ENCODE measurements at places on chromosomes 2 and 18.
A peak's percentile ranks its signal among the peaks of the same experiment; 100 is the strongest.

DNA sequence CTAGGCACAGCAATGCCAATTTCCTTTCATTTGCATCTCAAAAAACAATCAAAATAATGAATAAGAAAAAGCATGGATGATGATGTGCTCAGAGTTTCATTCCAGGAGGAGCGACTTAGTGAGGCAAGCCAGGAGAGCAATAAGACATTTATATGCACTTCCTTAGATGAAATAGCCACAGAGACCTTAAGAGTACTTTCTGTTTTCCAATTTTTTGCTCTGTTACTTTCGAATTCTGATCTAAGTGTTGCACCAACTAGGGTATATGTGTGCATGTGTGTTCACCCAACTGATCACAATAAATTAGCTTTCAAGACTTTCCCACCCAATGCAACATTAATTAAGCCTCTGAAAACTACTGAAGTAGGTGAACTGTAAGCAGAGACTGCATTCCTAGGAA is 709 bp downstream of the RAB27B start:
- no peak for DNase-seq

DNA sequence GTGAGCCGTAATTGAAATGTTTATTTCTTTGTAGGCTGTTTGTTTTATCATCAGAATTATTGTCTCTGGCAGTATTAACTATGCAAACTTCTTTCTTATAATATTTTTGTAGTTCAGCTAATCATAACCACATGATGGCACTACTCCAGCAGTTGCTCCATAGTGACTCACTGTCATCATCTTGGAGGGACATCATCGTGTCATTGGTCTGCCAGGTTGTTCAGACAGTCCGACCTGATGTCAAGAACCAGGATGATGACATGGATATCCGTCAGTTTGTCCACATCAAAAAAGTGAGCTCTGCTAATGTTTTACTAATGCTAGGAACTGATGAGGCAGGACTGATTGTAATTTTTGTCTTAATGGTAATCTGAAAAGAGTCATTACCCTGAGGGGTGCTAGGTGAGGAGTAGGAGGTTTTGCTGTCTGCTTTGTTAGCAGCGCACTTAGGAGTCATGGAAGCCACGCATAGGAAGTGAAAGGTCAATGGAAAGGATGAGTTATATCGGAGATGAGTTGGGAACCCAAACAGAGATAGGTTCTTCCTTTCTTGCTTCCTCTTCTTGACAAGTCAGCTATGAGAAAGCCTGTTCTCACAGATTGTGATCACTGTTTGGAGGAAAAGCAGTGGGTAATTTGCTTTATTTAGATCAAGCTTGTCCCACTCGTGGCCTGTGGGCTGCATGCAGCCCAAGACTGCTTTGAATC is 49.2 kb downstream of the PIKFYVE start:
- no peak for DNase-seq

DNA sequence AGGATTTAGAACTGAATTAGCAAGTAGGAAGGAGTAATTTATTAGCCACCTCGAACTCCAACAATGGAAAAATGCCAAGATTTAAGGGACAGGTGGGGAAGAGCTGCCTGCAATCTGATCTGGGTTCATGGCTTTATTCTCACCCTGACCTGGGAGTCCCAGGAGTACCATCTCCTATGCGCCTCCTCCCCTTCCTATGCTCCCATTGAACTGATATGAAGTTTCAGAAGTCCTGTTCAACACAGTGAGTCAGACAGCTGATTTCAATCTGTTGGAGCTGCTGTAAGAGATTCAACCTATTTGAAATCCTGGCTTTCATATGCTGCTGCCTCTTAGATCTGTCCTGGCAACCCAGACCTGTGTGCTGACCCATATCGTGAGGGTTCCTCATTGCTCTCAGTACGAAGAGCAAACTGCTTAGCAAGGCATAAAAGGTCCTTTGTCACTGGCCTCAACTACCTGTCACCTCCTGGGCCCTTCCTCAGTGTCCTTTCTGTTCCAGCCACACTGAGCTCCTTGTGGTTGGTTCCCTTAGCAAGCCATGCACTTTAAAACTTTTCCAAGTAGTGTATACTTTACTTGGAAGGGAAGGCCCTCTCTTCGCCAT is 15.9 kb upstream of the CD28 start:
- no peak for DNase-seq

DNA sequence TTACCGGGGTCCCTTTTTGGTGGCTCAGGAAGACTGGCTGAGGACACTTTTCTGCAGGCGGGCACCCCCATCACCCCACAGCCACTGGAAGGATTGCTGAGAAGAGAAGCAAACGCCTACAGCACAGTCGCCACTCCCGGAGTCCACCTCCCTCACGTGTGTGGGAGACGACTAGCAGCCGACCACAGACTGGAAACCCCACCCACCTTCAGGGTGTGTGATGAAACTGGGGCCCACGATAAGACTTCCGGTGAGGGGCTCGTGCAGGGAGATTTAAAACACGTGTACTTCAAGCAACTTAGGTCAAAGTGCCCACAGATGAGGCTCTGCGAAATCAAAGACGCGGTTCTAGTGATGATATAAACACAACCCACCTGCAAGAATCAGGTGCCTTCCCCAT is 26.3 kb downstream of the MBP start:
- peak; percentile 68 for DNase-seq

- DNase-seq = no peak
Measured at GRCh38 chr2:219571311-219572236, at the start of gene OBSL1. Gene OBSL1, minus strand, starts transcription at chr2:219571539. Its CDS starts 307 bp downstream, at chr2:219571232.
